H9 (cell line): ENCODE measurements at places on chromosomes 2 and 18.
A peak's percentile ranks its signal among the peaks of the same experiment; 100 is the strongest.

- no peak for DNase-seq
Measured at GRCh38 chr2:23526114-23526513, 141.1 kb downstream of the KLHL29 start.

- no peak for DNase-seq
Measured at GRCh38 chr2:102418421-102418961, 4.5 kb upstream of the IL18RAP start.

DNA sequence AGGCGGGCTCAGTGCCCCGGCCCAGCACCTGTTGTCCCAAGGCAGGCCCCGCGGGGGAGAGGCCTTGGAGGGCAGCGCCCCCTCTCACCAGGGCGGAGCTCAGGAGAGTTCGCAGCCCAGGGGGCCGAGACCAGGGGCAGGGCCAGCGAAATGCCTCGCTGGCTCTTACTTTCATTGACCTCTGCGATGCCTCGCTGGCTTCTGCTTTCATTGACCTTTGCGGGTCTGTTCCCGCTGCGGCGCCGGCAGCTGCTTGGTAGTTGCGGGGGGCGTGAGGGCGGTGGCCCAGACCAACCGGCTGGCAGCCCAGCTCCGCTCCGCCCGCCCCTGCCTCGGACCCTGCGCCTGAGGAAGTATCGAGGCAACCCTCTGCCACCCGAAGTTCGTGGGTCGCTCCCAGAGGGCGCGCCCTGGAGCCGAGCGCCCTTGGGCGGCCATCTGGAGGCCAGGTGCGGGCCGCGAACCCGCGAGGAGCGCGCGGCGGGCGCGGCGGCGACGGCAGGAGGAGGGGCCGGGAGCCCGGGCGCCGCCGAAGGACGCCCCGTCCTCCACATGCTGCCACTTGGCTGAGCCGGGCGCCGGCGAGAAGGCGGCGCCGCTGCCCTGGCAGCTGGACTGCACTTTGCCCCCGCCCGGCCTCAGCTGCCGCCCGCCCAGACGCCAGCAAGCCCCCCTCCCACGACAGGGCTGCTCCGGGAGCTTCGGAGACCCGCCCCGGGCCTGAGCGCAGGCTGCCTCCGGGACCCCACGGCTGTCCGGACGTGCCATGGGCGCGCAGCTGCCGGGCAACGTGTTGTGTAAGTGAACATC, 118.0 kb upstream of the MSTN start:
- peak; percentile 89 for DNase-seq

DNA sequence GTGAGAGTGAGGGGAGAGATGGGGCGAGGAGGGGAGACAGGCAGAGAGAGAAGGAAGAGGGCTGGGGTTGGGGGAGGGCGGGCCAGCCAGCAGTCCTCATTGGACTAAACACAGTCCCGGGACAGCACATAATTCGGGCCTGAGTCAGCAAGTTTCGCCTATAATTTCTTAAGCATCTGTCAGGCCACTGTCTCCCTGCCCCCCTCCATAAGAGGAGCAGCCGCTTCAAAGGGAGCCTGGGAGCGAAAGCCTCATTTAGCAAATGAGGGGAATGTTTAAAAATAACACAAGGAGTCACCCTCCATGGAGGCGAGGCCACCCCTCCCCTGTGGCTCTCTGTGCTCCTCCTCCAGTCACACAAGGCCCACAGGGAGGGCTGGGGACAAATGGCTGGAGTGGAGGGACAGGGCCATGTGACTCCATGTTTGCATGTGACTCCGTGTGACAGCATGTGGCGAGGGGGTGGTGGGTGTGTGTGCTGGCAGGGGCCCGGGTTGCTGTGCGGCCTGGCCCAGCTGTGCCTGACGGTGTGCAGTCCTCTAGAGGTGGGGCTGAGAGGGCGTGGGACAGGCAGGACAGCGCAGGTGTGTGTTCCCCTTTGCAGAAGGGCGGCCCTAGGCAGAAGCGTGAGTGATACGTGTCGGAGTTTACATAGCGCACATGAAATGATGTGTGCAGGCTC, 162.4 kb downstream of the CELF4 start:
- DNase-seq = no peak

DNA sequence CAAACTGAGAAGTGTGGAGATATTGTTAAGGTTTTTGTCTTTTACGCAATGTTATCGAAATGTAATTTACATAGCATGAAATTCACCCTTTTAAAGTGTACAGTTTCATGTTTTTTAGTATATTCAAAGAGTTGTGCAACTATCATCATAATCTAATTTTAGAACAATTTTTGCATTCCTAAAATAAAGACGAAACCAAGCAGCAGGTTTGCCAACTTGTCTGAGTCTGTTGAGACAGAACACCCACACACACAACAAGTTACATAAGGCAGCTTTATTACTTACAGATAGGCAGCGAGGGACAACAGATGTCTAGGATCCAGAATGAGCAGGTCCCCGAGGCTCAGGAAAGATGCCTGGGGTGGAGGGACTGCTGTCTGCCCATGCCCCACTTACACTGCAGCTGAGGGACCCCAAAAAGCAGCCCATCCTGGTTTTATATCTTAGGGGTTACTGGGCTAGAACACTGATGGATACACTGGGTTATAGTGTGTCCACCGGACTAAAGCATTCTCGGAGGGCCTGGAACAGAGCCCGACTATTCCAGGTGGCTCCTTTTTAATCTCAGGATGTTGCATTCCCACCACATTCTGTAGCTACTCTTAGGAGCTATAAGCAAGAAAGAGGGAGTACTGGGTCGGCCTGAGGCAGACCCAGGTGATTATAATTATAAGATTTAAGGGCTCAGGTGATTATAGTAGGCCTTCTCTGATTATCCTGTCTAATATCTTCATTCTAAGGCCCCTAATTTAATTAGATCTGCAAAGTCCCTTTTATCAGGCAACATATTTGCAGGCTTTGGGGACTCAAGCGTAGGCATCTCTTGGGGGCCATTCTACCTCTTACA, 150.2 kb upstream of the DOK6 start:
- no peak for DNase-seq

DNA sequence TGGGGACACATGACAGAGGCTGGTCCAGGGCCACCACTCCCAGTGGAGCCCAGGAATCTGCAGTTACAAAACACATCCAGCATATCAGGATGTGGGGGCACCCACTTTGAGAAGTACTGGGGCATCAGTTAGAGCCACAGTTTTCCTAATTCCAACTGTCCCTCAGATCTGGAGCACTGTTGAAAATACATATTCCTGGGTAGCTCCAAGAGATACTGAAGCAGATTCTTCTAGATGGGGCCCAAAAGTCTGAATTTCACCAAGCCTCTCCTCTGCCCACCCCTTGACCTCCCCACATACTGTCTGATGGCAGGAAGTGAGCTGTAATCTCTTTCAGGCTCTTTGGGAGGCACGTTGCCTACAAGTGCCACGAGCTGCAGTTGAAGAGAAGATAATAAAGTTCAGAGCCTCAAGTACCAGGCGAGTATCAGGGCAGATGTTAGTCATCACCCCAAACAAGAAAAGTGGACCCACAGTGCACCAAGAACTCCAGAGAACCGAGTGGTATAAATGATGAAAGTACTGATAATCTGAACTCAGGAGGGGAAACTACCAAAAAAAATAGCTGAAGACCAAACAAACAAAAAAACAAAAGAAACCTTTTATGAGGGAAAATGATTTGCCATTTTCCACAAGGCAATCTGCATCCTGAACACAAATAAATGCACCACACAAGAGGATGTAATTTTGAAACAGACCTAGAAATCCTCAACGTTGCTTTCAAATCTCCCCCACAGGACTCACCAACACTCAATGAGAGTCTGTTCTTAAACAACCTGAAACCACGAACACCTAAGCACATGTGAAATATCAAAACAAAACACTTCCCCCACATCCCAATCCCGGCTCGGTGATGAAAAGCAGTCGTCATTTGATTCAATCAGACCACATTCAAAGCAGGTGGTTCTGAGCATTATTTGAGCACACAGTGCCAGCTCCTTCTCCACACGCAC, 98.7 kb downstream of the TCF4 start:
- DNase-seq = peak; percentile 46

DNA sequence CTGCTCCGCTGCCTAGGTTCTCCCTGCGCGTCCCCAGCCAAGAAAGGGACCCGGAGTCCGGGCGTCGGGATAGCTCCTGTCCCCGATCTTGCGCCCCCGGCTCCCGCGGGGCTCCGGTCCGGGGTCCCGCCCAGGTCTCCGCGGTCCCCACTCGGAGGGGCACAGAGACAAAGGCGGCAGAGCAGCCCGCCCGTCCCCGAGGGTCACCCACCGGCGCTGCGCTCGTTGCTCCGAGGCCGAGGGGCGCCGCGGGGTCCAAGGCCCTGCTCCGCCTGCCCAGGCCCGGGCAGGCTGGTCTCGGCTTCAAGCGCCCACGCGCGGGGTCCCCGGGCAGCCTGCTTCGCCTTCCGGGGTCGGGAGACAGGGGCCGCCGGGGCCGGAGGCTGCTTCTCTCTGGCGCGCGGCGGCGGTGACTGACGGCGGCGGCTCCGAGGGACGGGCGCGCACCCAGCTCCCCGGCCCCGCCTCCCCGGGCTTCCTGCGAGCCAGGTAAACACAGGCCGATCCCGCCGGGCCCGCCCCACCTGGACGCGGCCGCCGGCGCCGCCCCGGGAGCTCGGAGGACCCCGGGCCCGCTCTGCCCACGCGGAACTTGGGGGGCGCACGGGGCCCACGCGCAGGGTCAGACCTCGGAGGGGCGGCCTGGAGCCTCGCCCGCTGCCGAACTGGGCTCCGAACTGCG, at the start of gene MBP:
MBP (minus strand) TSS at position 415 of the 682 bp plus-strand sequence. CDS start 27,522 bp downstream, outside the sequence.
- peak; percentile 78 for DNase-seq

DNA sequence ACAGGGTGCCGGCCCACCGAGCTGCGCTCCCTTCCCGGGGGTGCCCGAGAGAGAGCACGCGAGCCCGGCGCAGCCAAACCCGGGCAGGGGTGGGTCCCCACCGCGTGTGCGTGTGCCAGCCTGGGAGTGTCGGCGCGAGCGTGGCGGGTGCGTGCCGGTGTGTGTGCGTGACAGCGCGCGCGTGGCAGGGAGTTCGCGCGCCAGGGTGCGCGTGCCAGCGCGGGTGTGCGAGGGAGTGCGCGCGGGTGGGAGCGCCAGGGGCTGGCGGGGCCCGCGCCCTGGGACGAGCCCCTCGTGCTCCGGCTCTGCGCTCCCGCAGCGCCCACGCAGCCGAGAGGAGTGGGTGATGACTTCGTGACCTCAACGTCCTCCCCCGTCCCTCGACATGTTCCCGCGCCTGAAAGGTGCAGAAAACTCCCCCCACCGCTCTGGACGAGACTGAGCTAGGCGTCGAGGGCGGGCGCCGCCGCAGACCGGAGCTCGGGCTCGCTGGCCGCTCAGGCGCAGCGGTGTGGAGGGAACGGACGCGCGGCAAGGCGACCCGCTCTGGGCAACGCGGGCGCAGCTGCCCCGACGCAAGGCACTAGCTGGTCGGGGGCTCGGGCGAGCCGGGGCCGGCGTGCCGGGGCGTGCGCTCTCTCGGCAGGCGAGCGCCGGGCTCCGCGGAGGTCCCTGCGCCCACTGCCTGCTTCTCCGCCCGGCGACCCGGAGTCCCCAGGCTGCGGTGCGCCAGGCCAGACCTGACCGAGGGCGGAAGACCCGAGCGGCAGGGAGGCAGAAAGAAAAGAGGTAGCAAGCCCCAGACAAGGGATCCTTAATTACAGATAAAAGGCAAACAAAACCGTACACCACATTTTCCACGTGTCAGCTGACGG, 582.8 kb downstream of the ZEB2 start:
- peak; percentile 57 for DNase-seq

DNA sequence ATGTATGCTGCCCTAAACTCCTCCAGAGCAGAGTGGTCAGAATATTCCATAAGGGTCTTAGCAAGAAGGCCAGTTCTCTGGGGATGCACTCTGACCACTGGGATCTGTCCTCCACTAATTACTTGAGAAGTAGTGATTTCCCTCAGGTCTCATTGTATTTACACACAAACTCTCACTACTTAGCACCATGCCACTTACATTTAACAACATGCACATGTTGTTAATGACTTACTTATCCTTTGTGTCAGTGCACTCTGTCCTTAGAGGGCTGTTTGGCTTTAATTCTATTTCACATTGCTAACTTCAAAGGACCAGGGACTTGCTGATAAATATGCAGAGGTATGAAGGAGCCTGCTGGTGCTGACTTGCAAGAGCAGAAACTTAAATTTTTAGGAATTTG, 1415.5 kb upstream of the ACVR2A start:
- DNase-seq = no peak

- no peak for DNase-seq
Measured at GRCh38 chr2:134845719-134846118, 7.3 kb downstream of the ACMSD start.

DNA sequence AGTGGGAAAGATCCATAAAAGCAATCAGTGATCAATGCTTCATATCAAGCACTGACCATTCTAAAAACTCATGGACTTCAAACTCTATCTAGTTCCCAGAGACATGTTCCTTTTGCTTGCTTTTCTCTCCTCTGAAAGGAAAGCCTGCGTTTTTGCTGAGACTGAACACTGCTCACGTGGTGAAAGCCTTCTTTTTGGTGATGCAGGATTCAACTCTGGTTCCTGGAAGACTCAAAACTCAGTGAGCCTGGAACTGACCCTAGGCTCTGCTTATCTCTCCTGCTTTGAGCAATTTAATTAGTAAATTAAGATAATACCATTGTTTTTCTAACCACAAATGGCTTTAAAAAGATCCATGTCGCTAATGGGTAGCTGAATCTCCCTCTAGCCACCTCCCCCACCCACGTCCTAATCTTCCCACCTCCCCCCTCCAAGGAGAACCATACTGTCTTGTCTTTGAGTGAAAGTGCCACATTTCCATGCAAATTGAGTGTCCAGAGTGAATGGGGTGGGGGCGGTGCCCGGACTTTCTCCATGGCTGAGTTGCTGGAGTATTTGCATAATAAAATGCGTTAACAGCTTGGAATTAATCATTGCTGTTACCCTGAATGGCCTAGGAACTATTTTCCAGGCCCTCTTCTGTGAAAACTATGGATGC, 130.5 kb downstream of the BCL11A start:
- no peak for DNase-seq

DNA sequence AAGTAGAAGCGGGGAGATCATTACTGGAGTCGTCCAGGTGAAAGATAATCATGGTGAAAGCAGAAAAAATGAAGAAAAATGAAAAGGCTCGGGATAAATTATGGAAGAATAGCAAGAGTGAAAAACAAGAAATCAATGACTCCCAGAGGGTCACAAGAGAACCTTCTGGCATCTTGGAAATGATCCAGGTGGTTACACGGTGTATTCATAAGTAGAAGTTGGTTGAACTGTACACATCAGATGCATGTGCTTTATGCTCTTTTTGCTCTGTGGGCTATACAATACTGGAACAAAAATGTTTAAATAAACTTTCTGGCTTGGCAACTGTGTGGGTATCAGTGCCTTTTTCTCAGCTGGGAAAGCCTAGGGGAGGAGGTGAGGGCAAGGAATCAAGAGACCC, 348.9 kb downstream of the RND3 start:
- DNase-seq = no peak

- DNase-seq = no peak
Measured at GRCh38 chr2:7755879-7756278, 838.7 kb downstream of the RNF144A start.
